Caki2 (cell line): ENCODE measurements at places on chromosomes 13 and 19. TPM values are rescaled to one million over a fixed set of nuclear protein-coding genes. Genes with fewer than 3 reads are reported as not detected.
A peak's percentile ranks its signal among the peaks of the same experiment; 100 is the strongest.

GRCh38 chr19:916645-917322 is 349 bp upstream of the KISS1R start:
- DNase-seq = no peak

GRCh38 chr19:33686687-33687480 is 65.1 kb downstream of the CHST8 start:
- DNase-seq = no peak

GRCh38 chr13:113875837-113876281 is 12.0 kb upstream of the GAS6 start:
- DNase-seq = no peak

Gene CEACAM4
- total RNA-seq = not detected in 2 replicates

- no peak for DNase-seq
Measured at GRCh38 chr19:1840541-1841115, 7.7 kb downstream of the REXO1 start.

Gene SHISA7
- not detected in 2 replicates for total RNA-seq

GRCh38 chr13:67421475-67421874 is 191.3 kb upstream of the PCDH9 start:
- DNase-seq = no peak

DNA sequence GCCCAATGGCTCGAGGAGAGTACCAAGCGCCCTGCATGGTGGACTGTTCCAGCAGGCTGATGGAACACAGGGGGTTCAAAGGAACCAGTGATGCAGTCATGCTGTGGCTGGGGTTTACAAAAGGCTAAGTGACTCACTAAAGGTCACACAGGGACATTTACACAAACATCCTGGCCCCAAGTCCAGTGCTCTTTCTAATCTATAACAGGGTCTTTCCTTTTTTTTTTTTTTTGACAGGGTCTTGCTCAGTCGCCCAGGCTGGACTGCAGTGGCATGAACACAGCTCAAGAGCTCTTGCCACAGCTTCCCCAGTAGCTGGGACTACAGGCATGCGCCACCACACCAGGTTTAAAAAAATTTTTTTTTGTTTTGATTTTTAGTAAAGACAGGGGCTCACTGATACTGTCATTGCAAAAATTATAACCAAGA is 2.8 kb upstream of the SLC25A15 start:
- no peak for DNase-seq

Gene TUBA3C
- not detected in 2 replicates for total RNA-seq

DNA sequence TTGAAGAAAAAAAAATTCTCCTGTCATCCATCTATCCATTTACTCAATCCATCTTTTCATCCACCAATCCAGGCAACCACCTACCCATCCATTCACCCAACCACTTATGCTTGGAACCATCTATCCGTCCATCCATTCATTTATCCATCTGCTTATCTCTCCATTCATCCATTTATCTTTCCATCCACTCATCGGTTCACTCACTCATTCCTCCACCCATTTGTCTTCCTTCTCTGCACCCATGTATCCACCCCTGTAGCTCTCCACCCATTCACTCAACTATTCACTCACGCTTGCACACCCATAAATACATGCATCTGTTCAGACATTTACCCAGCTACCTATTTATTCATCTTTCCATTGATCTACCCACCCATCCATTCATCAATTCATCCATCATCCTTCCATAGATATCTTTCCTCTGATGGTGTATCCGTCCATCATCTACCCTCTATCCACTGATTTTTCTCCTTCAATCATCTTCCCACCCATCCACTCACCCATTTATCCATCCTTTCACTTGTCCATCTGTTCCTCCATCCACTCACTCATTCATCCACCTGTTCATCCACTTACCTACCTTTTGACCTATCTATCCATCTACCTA is 9.5 kb downstream of the NPHS1 start:
- DNase-seq = no peak

Gene CAMSAP3
- total RNA-seq = 3.9 and 5.2 TPM in 2 replicates

DNA sequence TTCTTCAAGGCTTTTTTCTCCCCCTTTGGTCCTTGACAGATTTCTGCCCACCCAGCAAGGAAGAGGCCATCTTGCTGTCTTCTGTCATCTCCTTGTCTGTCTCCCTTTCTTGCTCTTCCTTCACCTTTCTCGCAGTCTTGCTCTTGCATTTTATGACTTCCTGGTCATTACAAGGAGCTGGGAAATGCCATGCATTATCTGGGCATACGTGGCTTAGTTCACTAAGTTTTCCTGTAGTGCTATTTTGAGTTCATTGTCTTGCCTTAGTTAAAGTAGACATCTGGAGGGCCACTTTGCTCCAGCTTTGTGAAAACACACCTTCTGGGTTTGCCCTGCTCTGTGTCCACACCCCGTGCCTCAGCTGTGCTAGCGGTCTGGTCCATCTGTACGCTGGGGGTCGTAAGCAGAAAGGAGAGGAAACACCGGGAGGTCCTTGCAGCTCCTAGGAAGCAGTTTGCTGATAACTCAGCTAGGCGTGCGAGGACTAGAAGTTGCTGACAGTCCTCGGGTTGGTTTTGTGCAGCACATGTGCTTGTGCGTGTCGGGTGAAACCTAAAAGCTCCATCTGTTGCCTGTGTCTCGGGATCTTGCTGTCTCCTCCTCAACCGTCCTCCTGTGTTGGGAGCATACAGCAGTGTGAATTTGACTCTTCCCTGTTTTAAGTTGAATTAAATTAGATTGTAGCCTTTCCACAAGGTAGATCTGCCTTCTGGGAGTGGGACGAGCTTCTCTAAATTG is 59.4 kb downstream of the ARHGEF7 start:
- no peak for DNase-seq

DNA sequence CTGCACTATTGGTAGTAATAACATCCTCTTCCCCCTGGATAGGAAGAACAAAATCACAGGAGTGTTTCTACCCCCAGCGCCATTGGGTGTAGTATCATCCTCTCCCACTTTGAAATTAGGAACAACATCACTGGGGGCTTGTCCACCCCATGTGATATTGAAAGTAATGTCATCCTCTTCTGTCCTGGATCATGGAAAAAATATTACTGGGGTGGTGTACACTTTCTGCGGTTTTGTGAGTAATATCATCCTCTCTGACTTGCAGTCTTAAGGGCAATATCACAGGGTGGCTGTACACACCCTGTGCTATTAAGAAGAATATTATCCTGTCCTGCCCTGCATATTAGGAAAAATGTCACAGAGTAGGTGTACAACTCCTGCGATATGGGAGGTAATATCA is 4.9 kb upstream of the RGCC start:
- DNase-seq = no peak

- DNase-seq = peak; percentile 93
Measured at GRCh38 chr19:13839130-13839937, 37.6 kb upstream of the NANOS3 start.

- DNase-seq = no peak
Measured at GRCh38 chr19:13210941-13211340, 60.7 kb downstream of the IER2 start.

- no peak for DNase-seq
Measured at GRCh38 chr13:73168226-73168952, 109.6 kb downstream of the KLF5 start.

Gene ADAT3
- 4.2 and 4.7 TPM in 2 replicates for total RNA-seq

GRCh38 chr19:34308381-34309367 is 54.3 kb downstream of the GARRE1 start:
- DNase-seq = no peak

- no peak for DNase-seq
Measured at GRCh38 chr13:61738236-61738750, 322.6 kb upstream of the PCDH20 start.

Gene CGB3
- not detected in 2 replicates for total RNA-seq

DNA sequence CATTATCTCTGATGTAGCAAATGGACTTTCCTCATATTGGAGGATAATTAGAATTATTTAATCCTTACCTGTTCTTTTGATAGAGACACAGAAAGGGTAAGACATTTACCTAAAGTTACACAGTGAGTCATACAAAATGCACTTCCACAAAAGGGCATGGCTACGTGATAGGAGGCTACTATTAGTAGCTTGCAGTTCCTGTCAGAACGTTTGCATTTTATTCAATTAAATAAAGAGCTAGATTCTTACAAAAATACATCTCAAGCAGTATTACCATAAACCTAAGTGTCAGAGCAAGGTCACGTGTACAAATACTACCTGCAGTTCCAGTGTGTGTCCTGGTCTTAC is 120.6 kb downstream of the ESD start:
- no peak for DNase-seq

DNA sequence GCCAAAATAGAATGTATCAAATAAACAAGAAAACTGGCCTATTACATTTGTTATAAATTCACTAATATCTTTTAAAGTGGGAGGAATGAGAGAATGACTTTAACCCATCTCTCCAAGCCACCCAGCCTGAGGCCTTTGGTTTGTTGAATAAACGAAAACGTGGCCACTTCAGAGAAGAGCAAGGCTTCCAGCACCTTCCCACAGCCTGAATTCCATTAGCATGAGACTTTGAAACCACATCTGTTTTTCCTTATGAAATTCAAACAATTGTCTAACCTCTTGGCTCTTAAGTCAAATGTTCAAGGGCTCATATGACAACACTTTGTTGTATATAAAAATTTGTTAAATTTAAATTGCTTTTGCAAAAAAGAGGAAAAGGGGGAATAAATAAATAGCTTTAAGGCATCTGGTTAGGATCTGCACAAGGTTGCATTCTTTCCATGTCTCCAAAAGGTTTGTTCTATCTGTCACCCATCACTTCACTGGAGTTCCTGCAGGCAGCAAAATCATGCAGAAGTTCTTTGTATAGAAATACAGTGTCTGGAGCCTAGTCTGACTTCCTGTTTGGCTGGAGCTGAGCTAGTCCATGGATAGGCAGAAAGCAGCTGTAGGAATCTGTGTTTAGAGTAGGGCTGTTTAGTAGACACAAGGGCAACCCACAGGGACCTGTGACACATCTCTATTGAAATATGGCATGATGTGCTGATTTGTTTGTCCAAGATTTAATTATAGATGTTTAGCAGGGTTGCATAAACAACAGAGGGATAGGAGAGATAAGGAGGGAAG is 502.3 kb downstream of the KCTD12 start:
- DNase-seq = peak; percentile 47

Gene ALDH16A1
- total RNA-seq = 83.2 and 88.7 TPM in 2 replicates

DNA sequence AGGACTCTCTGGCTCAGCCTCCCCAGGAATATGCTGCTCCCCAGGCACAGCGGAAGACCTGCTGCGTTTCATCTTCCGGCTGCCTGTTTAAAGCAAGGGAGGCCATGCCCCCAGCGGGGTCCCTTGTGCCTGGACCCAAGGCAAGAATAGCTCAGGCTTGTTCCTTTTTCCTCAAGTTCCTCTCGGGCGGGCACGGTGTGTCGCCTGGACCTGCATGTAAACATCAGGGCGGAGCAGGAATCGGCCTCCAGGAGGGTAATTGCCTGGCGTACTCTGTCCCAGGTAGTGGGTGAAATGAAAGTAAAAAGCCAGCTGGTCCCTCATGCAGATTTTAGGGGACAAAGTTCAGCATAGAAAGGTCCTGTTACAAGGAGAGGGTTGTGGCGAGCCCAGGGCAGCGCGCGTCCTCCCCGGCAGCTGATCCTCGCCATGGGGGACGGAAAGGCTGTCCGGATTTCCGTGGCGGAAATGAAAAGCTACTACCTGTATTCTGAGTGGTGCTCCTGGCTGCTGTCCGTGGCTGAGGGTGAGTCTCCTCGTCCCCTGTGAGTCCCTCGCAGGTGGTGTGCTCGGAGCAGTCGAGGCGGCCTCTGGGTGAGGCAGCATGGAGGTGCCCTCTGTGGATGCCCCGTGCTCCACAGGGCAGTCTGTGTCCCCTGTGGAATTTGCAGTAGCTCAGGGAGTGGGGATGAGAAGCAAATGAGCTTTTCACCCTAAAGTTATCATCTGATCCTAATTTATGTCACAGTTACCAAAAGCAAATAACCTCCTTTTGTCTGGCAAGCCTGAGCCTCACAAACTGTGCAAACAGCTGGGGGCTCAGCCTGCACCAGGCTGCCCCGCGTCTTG is 16.2 kb downstream of the MCF2L start:
- no peak for DNase-seq

Gene PNMA8C
- total RNA-seq = 0.07 and 0.93 TPM in 2 replicates

Gene PABPC3
- total RNA-seq = not detected in 2 replicates

DNA sequence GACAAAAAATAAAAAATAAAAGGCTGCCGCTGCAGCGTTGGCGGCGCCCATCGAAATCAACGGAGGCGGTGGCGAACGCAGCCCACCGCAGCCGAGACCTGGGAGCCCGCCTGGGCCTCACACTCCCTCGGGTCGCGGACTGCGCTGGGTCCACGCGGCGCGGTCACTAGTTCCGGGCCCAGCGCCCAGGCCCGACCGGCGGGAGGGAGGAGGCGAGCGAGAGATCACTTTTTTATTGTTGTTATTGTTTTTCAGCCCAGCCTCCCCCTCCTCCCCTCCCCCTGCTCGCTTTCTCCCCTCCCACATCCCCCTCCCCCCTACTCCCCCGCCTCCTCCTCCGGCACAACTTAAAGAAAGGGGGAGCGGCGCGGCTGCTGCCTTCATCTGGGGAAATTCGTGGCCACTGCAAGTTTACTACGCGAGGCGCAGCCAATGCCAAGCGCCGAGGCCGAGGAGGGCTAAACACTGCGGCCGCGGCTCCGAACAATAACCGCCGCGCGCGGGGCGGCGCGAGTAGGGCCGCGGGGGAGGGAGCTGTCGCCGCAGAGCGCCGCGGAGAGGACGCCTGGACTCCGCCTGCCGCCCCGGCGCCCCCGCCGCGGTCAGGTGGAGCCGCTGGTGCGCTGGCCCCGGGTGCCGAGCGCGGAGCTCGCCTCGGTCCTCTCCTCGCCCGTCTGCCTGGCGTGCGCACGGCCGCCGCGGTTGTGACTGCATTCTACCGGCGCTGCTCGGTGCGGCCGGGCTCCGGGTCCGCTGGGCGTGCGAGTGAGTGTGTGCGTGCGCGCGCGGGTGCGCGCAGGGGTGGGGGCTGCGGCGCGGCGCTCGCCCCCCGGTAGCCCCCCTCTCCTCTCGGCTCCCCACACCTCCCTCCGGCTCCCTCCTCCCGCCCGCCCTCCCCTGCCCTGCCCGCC is 505 bp upstream of the ZIC2 start:
- peak; percentile 82 for DNase-seq

Gene GAPDHS
- not detected in 2 replicates for total RNA-seq

GRCh38 chr19:50379602-50380001 is 3.3 kb downstream of the NR1H2 start:
- no peak for DNase-seq

GRCh38 chr19:2503521-2504109 is 27.7 kb downstream of the GADD45B start:
- no peak for DNase-seq

GRCh38 chr13:57996717-57997116 is 365.2 kb downstream of the PCDH17 start:
- no peak for DNase-seq

Gene PTOV1
- 126 and 143 TPM in 2 replicates for total RNA-seq

DNA sequence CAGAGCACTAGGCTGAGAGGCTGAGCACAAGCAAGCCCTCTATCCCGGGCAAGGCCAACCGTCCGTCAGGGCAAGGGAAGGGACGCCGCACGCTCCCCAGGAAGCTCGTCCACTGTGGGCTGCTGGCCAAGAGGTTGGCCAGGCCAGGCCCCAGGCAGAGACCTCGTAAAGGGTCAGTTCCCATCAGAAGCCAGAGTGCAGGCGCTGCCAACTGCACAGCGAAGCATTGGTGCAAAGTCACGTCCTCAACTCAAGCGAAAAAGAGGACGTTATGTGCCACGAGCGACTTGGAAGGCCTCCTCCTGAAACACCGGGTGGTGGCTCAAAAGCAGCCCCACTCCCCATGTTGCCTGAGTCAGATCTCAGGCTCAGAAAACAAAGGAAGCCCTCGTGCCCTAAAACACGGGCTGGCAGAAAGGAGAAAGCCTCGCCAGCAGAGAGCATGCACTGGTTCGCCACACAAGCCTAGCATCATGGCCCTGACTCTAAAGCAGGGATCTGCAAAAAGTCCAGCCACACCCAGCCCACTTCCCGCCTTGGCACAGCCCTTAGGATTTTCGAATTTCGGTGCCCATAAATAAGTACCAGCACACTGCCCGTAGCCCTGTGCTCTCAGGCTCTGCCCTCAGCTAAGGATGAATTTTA is 4.7 kb downstream of the AKAP8 start:
- no peak for DNase-seq

Gene FCGBP
- 0.30 and 1.8 TPM in 2 replicates for total RNA-seq
